ENCODE measurements at places on chromosomes 6 and 20.

GRCh38 chr6:159929819-159930218 lies 39.0 kb downstream of the MAS1 start:
- no peak for DNase-seq

DNA sequence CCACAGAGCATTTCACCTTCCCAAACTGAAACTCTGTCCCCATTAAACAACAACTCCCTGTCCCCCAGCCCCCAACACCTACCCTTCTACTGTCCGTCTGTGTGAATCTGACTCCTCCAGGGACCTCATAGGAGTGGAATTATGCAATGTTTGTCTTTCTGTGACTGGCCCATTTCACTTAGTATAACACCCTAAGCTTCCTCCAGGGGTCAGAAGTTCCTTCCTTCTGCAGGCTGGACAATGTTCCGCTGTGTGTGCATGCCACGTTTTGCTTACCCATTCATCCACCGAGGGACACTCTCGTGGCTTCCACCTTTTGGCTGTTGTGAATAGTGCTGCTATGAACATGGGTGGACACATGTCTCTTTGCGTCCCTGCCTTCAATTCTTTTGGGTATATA lies 37.6 kb upstream of the MPC1 start:
- no peak for DNase-seq

GRCh38 chr6:51502996-51503395 lies 584.4 kb downstream of the PKHD1 start:
- no peak for DNase-seq

DNA sequence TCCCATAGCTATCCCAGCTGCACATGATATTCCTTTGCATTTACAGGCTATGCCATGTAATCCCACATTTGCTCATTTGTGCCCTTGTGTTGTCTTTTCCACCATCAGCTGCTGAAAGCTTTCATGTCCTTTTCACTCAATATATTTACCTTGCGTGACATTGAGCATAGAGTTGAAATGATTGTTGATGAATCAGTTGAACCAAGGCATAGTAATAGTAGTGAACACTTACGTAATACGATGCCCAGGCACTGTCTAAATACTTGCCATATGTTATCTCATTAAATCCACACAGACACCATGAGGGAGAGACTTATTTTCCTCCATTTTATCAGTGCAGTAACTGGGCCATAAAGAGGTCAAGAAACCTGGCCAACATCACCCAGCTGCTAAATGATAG lies 13.1 kb downstream of the RNF8 start:
- no peak for DNase-seq

GRCh38 chr6:47203266-47203937 lies 106.3 kb downstream of the TNFRSF21 start:
- DNase-seq: no peak

GRCh38 chr6:106764353-106764980 lies 135.1 kb downstream of the QRSL1 start:
- no peak for DNase-seq

GRCh38 chr20:24273251-24273650 lies 196.2 kb upstream of the SYNDIG1 start:
- DNase-seq: no peak

GRCh38 chr20:51306521-51307358 lies 235.8 kb downstream of the NFATC2 start:
- peak; percentile 80 for DNase-seq

GRCh38 chr6:136550045-136550329 lies 235 bp downstream of the MAP7 start:
- no peak for DNase-seq

- DNase-seq: no peak
Observed at GRCh38 chr6:169807229-169807628, 55.8 kb downstream of the ERMARD start.

DNA sequence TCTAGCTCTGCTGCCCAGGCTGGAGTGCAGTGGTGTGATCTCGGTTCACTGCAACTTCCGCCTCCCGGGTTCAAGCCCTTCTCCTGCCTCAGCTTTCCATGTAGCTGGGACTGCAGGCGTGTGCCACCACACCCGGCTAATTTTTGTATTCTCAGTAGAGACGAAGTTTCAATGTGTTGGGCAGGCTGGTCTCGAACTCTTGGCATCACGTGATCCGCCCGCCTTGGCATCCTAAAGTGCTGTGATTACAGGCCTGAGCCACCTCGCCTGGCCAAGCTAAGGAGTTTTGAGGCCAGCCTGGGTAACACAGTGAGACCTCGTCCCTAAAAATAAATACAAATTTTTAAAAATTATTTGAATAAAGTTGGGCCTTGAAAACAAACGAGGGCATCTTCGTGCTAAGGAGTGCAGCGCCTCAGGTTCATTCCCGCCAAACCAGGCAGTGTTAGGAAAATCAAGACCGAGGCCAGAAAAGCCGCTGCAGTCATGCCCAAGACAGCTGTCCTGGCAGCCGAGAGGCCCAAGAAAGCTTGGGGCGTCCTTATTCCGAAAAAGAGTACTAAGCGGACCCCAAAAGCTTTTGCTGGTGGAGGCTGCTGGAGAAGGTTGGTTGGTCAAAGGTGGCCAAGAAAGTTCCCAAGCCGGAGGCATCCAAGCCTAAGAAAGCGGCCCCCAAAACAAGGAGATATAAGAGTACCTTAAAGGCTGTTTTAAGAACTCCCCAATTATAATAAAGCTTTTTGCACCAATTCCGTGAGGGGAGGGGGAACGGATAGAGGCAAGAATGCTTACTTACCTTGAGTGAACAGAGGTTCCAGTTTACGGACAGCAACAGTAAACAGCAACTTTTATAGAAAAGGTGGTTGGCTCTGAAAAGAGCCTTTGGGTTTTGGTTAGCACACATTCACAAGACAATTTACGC lies 109.0 kb downstream of the HFE start:
- no peak for DNase-seq

DNA sequence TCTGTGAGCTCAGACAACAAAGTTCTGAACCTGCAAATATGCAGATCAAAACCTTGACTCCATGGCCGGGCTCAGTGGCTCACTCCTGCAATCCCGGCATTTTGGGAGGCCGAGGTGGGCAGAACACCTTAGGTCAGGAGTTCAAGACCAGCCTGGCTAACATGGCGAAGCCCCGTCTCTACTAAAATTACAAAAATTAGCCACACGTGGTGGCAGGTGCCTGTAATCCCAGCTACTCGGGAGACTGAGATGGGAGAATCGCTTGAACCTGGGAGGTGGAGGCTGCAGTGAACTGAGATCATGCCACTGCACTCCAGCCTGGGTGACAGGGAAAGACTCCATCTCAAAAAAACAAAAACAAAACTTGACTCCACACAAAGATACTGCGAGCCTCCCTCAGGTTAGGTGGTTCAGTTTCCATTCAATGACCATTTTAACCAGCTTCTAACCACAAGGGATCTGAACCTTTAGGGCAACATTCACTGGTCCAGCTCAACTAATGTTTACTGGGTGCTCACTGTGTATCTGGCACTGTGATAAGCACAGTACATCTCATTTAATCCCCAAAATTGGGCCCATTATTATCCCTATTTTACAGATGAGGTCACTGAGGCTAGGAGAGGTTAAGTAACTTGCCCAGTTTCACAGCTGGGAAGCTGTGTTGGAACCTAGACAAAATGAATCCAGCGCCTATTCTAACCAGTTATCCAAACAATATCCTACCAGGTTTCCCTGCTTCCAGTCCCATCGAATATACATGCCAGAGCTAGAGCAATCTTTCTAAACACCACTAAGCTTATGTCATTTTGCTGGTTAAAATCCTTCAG lies 1.8 kb downstream of the SNRPB start:
- no peak for DNase-seq

DNA sequence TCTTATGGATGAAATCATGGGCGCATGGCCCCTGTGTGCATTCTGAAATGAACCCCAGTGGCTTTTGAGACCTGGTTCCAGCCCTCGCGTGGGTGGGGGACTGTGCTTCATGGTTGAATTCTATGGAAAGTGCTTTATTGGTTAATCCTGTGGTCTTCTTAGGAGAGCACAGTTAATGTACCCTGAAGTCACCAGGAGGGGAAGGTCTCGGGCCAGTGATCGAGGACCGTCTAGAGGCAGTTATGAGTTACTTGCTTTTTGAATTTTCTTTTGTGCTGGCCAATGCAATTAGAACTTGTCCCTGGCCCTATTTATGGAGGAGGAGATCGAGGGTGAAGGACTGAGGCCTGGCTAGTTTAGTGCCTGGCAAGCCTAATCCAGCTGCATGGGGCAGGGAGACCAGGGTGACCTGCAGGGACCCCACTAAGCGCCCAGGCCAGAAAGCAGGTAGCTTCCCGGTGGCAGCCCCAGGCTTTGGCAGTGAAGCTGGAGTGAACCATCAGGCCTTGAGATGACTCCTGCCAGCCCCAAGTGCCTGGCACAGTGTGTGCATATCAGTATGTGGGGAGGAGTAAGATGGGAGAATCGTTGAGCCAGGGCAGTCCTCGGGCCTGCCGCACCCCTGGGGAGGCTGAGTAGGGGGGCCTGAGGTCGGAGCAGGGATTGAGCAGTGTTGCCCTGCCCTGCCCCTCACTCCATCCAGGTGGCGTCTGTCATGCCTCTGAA lies 144.6 kb upstream of the RNF24 start:
- DNase-seq: no peak

DNA sequence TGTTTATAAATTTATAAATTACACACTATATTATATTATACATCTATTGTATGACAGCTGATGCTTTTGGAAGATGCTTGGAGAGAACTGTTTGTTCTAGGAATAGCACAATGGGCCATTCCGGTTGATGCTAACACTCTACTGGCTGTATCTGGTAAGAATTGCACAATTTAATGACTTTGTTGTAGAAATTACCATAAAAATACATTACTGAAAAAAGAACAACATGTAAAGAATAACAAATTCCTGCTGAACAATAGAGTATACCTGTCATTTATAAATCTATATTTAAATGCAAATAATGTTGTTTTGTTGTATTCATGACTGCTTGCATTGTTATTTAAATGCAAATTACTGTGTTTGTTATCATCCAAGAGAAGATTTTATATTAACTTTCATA lies 14.4 kb downstream of the NR2E1 start:
- no peak for DNase-seq

DNA sequence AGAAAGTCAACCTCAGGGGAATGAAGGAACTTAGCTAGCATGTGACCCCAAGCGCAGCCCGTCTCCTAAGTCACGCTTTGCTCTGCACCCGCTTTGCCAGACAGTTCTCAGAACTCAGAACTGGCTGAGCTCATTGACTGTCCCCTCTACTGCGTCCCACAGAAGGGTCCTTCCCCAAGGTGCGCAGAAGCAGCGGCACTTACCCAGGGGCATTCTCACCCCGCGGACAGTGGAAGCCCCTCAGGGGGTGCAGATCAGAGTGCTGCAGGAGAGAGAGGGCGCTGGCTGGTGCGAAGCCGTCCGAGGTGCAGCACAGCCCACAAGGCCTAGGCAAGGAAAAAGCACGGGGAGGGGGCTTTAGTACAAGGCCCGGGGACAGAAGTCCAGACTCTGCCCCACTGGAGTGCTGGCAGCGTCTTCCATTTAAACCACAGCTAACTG lies 807 bp downstream of the SNHG17 start:
- no peak for DNase-seq

DNA sequence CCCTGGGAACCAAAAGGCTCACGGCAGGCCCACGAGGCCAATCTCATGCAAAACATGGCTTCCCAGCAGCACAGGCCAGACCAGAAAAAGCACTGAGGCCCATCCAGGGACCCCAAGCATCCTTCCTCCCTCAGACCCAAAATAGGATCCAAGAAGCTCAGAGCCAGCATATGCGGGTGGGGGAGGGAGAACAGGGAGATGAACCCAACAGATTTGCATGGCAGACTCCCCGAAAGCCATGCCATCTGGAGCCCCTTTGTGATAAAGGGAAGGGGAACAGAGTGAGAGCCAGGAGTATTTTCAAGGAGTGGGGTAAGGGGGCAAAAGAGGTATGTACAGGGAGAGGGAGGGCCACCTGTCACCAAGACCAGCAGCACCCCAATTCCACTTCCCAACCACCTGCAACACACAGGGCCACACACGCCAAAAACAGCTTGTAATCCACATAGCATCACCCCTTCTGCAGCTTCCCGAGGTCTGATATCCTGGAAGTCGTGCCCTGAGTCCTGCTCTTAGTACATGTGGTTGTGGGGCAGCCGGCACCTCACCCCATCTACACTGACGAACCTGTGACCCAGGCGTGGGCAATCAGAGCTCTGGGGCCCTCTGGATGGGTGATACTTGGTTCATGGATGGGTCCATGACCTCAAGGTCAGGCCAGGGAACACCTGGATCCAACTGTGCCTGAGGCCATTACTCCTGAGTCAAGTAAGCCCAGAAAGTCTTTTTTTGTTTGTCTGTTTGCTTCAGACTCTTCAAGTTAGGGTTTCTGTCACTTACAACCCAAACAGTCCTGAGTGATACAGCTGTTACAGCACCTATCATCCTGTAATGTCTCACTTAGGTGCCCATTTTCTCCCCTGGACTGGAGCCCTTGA lies 24.4 kb downstream of the PREX1 start:
- no peak for DNase-seq

GRCh38 chr6:107102414-107102805 lies 12.9 kb downstream of the BEND3 start:
- no peak for DNase-seq

GRCh38 chr6:17536586-17536985 lies 63.5 kb upstream of the FAM8A1 start:
- no peak for DNase-seq

DNA sequence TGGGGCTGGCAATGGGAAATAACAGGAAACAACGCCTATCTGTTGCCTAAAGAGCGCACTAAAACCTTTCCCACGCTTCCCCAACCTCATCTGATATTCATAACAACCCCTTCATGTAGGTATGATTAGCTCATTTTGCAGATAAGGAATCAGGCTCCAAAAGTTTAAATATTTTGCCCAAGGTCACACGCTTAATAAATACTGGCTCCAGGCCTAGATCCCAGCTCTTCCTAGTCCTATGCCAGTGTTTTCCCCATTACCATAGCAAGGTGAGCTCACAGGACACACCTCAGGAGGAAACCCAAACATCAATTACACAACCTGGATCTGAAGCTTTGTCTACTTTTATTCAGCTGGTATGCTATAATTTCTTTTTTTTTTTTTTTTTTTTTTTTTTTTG lies 19.6 kb downstream of the MBOAT1 start:
- DNase-seq: no peak

DNA sequence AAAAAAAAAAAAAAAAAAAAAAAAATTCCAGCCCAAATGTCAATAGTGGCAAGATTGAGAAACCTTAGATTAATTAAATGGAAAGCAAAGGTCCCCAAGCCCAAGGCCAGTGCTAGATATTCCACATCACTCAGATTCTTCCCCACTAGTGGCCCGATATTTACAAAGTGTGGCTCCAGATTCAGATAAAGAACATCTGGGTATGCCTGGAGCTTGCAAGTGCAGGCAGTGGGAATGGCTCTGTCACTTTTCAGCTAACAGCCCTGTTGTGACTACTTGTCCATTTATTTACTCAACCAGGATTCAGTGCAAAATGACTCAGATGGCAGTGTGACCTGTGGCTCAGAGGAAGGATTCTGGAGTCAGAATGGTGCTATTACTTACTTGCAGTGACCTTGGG lies 8.2 kb upstream of the KCNB1 start:
- no peak for DNase-seq

- DNase-seq: no peak
Observed at GRCh38 chr6:13914351-13914750, 10.4 kb upstream of the RNF182 start.

DNA sequence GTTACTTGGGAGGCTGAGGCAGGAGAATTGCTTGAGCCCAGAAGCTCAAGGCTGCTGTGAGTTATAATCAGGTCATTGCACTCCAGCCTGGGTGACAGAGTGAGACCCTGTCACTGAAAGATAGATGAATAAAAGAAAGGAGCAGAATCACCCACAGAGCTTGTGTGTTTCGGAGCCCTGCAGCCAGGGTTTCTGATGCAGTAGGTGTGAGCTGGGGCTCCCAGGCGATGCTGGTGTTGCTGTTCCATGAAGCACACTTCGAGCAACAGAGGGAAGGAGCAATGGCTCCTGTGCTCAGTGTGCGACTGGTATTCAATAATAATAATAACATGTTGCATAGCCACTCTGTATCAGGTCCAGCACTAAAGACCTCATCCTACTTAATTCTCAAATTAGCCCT lies 197.5 kb upstream of the CST7 start:
- no peak for DNase-seq
